ENCODE measurements at places on chromosomes 1 and 21.

DNA sequence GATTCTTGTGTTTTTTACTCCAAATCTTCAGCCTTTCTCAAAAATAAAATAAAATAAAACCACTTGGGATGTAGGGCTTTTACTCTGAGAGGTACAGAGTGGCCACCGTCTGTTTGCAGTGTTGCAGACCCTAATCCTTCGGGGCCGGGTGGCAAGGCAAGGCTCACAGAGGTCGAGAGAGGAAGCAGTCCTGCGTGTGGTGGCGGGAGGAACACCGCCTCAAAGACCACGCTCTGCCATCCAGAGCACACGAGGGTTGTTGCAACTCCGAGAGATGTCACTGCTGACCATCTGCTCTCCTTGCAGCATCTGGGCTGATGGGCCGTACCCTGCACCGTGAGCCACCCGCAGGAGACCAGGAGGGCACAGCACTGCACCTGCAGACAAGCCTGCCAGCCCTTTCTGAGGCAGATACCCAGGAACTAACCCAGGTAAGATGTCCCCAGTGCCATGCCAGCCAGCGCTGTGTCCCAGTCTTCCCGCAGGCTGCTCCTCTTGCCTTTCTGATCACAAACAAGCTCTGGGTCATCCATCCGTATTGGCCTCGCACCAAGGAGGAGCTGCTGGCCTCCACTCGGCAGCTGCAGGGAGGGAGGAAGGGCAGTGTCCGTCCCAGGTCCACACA, 31.5 kb downstream of the SNAP47 start:
- no peak for DNase-seq

- no peak for DNase-seq
Measured at GRCh38 chr1:10585242-10585641, 110.5 kb downstream of the PEX14 start.

DNA sequence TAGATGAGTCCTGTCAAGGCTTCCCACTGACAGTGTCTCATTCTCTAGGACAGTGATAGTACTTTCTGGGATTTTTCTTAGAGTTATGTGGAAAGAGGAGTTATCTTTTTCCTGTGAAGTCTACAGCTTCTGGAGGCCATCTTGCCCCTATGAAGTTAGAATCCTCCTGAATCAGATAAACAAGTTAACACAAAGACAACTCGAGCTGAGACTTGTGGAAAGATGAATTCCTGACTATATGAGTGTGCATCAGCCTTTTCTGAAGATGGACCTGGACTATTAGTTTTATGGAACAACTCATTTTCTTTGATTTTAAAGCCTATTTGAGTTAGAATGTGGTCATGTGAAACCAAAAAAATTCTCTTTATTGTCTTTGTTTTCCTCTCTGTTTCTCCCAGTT, 290.9 kb downstream of the LRRIQ3 start:
- no peak for DNase-seq

GRCh38 chr1:66633159-66633558, 99.2 kb downstream of the SGIP1 start:
- DNase-seq, result no peak

DNA sequence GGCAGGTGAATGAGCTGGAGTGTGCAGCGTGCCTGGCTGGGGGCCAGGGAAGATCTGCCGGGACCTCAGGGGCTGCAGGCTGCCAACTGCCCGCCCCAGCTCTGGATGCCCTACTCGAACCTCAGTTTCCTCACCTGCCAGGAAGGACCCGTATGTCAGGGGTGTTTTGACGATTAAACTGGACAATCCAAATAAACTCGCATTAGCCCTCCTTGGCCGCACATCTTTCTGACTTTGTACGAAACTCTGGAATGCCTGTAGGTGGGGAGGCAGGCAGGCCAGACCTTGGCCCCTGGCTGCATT, 8.3 kb upstream of the ZNF669 start:
- no peak for DNase-seq

DNA sequence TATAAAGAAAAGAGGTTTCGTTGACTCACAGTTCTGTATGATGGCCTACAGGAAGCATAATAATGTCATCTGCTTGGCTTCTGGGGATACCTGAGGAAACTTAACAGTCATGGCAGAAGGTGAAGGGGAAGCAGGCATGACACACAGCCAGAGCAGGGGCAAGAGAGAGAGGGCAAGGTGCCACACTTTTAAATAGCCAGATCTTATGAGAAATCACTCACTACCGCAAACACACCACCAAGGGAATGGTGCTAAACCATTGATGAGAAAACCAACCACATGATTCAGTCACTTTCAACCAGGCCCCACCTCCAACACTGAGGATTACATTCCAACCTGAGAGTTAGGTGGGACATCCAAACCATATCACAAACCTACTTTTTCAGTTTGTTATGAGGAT, 245.9 kb upstream of the SGIP1 start:
- no peak for DNase-seq

- no peak for DNase-seq
Measured at GRCh38 chr1:170461762-170462384, 70.1 kb upstream of the GORAB start.

DNA sequence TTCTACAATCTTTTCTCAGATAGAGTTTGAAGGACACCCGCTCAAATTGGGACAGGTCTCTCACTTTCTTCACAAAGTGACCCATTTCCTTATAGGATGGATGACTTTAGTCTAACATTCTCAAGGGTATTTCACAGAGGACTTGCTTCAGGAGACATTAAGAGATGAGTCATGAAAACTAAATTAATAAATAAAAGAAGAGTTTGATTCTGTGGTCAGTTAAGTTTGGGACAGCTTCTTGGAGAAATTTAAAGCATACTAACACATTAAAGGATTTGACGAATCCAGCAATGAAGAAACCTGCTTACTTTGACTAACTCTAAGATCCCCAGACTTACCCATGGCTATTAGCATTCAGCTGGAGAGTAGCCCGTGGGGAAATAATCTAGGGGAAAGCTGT, 95.6 kb upstream of the RAB3GAP2 start:
- DNase-seq, result no peak

DNA sequence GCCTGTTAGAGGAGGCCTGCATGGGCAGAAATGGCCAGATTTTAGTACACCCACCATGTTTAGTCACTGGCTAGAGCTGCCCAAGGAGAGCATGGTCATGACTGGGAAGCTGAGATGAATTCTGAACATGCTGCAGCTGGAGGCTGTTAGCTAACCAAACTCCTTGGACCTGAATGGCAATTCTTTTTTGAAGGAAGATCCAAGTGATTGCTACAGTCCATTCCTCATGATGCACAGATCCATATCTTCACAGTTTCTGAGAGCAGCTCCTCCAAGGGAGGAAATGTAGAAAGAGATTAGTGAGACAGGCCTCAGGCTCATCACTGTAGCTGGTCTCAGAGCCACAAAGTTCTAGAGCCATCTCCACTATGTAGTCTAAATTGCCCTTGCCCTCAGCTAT, 11.1 kb downstream of the ZFYVE9 start:
- DNase-seq, result no peak

DNA sequence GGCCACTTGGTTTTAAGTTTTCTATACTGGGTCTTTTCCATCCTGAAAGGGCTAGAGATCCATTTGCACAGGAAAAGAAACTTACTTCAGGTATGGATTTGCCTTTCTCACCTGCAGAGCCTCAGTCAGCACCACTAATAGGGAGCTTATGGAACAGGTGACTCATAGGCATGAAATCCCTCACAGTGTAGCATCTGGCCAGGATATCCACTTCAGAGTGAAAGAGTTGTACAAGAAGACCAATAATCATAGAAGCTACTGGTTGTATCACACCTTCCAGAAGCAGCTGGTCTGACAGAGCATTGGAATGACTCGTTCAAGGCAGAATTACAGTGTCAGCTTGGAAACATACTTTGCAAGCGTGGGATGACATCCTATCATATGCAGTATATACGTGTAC, 26.3 kb upstream of the SYT14 start:
- DNase-seq, result no peak

GRCh38 chr1:92973203-92973897, 12.1 kb upstream of the DIPK1A start:
- peak; percentile 48 for DNase-seq

DNA sequence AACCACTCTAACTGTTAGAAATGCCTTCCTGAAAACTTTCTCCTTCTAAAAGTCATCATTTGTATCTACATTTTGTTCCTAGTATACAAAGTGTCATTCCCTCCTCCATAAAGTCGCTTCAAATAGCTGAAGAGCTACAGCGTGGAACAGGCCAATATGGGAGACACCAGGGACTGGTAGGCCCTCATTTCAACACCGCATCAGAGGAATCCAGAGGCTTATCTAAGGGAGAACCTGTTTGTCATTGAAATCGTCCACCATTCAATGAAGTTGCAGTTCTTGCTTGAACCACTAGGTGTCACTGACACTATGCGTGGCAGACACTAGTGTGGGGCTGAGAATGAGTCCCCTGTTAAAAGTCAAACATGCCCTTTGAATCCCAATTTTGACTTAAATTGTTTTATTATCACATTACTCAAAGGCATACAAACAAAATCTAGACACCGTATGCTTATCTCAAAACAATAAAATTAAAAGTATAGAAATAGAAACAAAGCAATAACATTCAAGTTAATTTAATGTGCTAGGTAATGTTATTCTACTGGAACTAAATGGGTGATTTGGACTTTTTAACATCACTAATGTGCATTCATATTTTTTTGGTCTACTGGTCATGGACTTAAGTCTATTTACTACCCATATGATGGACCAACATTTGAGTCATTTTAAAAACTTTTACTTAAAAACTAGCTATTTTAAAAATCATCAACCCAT, 182.3 kb downstream of the FCRL5 start:
- no peak for DNase-seq

GRCh38 chr1:39762550-39763540, 8.3 kb downstream of the OXCT2 start:
- no peak for DNase-seq

GRCh38 chr1:231419738-231420298, 2.3 kb downstream of the EGLN1 start:
- DNase-seq, result no peak

- DNase-seq, result no peak
Measured at GRCh38 chr1:25699500-25700143, 83.0 kb downstream of the MAN1C1 start.

DNA sequence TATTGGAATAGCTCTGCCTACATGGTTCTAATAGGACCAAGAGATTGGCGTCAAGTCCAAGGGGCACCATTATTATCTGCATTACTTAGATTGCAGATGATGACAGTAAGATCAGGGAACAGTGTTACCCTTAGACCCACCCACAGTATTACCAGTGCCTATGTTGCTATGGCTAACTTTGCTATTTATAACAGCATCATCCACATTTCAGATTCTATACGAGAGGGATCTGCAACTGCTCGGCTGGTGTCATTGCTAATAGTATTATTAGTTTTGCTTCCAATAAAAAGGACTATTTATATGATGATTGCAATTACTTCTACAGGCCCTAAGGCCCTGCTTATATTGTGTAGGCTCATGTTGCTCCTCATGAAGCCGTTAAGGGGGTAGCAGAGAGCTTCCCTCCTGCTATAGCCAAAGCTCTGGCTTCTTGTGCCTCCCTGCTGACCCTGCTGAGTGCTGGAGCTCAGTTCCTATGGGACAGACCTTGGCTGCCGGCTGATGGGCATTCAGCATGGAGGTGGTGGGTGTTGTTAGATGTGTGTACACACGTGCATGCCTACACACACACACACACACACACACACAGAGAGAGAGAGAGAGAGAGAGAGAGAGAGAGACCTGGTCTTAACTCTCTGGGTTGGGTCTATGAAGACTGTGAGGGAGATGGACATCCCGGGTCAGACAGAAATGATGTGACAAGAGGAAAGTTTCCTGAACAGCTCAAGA, 1.3 kb downstream of the BCAN start:
- no peak for DNase-seq

- peak; percentile 37 for DNase-seq
Measured at GRCh38 chr1:167455786-167456446, 62.4 kb downstream of the CD247 start.

DNA sequence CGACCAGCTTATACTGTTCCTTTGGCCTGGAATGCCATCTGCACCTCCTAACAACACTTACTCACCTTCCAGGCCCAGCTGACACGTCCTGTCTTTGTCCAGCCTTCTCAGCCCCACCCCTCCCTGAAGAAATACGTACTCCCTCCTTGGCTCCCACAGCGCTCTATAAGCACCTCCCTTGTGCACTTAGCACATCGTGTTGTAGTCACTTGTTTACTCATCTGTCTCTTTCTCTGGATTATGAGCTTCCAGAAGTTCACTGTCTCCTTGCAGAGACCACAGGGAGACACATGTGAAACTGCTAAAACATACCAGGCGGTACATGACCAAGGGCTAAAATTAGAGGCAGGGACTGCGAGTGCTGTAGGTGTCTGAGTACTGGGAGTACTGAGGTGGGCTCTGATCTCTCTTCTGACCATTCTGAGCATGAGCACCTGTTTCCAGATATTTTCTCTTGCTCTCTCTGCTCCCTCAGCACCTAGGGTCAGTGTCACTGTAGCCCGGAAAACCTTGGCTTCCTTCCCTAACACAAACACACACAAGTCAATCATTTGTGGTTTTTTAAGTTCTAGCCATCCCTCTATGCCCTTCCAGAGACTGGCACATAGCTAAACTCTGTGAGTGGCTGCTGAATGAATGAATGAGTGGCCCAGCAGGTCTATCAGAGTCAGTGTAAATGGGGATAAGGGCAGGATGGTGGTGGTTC, 5.1 kb downstream of the DCST1 start:
- DNase-seq, result no peak

- no peak for DNase-seq
Measured at GRCh38 chr1:153342178-153342577, 6.5 kb downstream of the PGLYRP4 start.

DNA sequence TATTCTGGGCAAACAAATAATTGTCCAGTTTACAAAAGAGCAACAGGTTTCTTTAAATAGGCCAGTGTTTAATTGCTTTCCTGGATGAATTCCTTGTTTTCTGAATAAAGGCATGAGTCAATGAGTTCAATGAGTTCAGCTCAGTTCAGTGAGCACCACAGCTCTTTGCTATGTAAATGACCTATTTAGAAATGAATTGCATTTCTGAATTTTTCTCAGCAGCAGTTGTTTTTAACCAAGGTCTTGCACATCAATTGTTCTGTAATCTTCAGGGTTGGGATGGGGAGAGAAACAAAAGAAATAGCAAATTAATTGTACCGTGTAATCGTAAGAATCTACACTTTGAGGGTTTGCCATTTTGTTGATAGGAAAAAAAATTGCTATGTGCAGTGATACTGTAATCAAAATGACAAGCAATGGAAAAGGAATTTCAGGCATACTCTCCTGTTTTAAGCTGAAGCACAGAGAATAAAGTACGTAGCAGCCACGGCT, 45.7 kb downstream of the MIS18A start:
- no peak for DNase-seq

DNA sequence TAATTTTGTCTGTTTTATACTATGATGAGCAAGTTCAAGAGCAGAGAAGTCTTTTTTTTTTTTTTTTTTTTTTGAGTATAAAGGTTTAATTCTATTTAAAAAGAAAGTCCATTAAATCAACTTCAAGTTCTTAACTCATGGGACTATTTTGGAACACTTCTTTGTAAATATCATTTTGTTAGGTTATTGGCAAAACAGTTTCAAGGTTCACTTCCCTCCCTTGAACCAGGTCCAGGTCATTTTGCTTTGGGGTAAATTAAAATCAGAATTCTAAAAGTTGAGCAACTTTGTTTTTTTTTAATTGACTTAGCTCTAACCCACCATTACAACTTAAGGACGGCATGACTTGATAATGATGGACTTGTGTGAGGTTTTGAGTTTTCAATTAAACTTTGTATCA, 72.3 kb downstream of the WLS start:
- DNase-seq, result no peak
